ENCODE measurements at places on chromosomes 6 and 20.

DNA sequence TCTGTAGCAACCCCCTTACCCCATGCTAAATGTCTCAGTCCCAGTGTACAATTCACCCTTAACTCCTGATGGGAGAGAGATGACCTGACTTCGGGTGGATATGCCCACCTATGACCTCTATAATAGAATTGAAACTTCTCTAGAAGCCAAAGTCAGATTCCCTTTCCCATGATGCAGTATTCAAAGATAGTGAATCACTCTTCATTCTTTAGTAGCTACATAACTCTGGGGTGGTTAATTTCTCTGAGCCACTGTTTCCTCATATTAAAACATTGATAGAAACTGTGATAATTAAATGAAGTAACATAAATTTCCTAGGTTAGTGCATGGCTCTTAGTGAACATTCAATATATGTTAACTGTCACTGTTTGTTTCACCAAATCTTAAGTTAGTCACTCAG, 500.4 kb downstream of the COL12A1 start:
- no peak for DNase-seq

DNA sequence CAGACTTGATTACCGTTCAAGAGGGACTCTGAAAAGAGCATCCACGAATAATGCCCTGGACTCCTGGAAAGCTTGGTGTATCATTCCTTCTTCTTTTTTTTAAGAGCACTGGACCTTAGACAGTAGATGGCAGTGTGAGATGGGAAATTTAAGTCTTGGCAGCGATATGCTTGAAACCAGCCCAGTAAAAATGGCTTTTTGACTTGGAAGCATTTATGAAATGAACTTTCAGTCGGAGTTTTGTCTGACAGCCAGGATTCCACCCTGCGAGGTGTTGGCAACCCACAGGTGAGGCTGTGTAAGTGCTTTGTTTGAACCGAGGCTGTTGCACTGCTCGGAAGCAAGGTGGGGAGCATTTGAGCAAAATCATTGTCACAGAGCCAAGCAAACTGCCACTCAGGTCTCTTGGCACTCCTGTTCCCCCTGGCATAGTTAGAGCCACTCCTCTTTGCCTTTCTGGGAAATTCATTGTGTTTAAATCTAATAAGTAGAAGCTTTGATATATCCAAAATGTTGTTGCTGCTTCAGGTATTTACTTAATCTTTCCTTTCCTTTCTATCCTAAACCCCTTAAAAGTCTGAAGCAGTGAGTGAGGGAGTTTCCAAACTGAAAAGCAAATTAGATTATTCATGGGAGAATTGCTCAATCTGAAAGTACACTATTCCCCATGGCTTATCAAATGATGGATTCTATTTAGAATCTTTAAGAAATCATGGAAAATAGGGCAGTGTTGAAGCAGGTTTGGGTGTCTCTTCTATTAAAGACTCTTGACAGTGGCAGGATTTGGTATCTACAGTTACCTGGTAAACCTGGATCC, 272.8 kb upstream of the SLC35B3 start:
- DNase-seq = peak; percentile 9

- no peak for DNase-seq
These were observed 140.4 kb downstream of the F13A1 start for GRCh38 chr6:6179858-6180623.

DNA sequence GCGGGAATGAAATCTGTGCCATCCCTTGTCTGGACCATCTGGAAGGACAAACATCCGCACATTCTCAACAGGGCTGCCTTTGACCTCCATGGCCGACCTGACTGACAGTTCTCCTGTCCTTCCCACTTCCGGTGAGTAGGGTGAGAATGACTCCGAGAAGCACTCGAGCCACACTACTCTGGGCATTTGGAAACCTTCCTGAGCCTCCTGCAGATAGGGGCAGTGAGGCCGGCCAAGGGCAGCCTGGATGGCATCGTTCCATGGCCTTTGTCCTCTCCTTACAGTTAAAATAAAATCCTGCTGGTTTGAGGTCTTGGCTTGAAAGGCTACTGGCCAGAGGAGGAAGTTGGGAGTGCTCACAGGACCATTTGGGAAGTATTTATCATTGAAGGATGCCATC, 70.9 kb upstream of the QKI start:
- no peak for DNase-seq

GRCh38 chr20:15708984-15709598, 864.2 kb downstream of the KIF16B start:
- no peak for DNase-seq

DNA sequence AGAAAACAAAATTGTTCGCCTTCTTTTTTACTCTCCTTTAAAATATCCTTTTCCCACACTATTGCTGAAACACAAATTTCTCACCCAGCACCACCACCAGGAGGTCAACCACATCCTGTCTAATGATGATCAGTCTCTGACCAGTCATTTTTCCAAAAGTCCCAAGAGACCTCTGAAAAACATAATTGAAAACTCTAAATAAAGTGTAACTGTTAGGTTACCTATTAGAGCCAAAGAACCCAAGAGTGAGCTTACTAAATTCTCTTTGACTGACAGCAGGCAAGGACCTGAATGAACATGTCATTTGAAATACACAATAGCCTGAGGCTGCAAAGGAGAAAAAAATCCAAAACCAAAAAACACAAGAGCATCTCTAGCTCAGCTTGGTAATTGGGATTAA, 735.4 kb downstream of the CBLN4 start:
- DNase-seq = no peak

GRCh38 chr6:29071831-29072723, 15.0 kb downstream of the OR2B3 start:
- no peak for DNase-seq

GRCh38 chr20:16301986-16302385, 271.3 kb downstream of the KIF16B start:
- DNase-seq = no peak

- DNase-seq = no peak
These were observed 1.0 kb downstream of the TRERF1 start for GRCh38 chr6:42450477-42451332.

GRCh38 chr6:17278289-17279063, 2.7 kb upstream of the RBM24 start:
- DNase-seq = no peak

GRCh38 chr20:9408422-9409300, 105.7 kb upstream of the LAMP5 start:
- no peak for DNase-seq

- peak; percentile 91 for DNase-seq
These were observed 203.7 kb downstream of the NFATC2 start for GRCh38 chr20:51338692-51339440.

DNA sequence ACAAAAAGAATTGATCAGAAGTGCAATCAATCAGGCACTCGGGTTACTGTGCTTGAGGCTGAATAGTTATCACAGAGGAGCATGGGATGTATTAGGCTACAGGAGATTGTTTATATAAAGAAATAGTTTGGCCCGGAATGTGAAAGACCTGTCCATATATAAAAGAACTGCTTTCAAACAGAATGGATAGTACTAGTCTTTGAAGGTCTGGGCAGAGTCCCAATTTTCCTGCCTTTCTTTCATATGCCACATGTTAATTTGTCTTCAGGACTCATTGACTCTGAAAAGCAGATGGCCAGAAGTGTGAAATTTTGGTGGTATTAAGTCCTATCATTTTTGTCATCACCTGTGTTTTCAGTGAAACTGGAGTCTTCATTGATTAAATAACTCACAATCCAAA, 314.5 kb downstream of the EYA4 start:
- DNase-seq = no peak

DNA sequence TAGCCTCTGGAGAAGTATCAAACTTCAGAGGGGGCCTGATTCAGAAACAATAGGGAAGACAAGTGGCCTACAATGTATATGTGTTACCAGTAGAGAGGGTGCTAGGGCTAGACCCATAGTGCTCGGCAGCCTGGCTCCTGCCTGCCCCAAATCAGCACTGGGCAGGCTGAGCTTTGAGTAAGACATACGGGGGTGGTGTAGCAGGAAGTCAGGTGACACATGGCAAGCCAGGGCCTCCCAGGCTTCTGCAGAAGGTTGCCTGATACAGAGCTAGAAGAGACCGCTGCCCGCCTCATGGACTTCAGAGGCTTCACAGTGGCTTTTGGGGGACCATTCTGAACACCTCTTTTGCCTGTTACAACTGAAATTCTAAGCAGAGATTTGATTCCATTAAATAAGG, 43.4 kb downstream of the RALY start:
- DNase-seq = no peak

- no peak for DNase-seq
These were observed 26.5 kb downstream of the CD109 start for GRCh38 chr6:73722318-73723060.

DNA sequence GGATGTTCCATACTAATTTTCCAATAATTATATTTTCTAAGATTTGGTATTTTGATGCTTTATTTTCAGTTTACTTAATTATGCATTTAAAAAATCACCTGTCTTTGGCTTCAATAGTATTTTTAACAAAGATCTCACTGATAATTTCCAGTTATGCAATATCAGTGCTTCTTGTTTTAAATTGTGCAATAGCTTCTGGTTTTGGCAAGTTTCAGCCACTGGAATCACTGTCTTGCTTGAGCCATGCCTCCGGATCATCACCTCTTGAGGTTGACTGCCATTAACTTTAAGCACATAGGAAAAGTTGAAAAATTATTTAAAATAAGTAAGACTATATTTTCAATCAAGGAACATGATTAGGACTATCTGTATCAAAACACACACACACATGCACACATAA, 1242.1 kb downstream of the HACE1 start:
- no peak for DNase-seq

DNA sequence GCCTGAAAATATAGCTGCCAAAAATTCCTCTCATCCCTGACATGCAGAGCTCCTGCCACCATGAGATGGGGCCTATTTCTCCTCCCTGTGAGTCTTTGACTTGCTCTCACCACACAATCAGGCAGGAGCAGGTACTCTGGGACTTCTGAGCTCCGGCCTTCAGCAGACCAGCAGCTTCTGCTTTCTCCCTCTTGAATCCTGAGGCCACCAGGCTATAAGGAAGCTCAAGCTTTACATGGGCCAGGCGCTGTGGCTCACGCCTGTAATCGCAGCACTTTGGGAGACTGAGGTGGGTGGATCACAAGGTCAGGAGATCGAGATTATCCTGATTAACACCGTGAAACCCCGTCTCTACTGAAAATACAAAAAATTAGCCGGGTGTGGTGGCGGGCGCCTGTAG, 238.7 kb upstream of the RREB1 start:
- DNase-seq = no peak

- peak; percentile 37 for DNase-seq
These were observed 69.1 kb downstream of the SLC35F1 start for GRCh38 chr6:117976030-117976651.

- no peak for DNase-seq
These were observed 199.0 kb downstream of the JARID2 start for GRCh38 chr6:15444881-15445280.

- DNase-seq = no peak
These were observed 16.3 kb downstream of the ETV7 start for GRCh38 chr6:36371211-36371610.

- DNase-seq = no peak
These were observed 1258.7 kb upstream of the GJE1 start for GRCh38 chr6:140874066-140874465.

DNA sequence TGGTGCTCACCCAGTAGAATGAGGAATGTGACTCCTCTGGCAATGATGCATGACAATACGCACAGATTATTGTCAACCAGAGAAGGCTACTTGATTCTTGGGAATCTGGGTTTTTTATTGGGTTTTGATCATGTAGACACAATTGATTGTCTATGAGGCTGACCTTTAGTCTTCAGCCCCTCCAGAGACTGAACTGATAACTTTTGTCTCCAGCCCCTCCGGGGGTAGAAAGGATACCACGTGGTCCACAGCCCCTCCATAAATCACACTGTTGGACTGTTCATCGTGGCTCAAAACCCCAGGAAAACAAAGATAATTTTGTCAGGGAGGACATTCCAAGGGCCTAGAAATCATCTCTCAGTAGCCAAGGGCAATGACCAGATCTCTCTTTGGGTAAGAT, 57.5 kb upstream of the ADGRF5 start:
- no peak for DNase-seq

DNA sequence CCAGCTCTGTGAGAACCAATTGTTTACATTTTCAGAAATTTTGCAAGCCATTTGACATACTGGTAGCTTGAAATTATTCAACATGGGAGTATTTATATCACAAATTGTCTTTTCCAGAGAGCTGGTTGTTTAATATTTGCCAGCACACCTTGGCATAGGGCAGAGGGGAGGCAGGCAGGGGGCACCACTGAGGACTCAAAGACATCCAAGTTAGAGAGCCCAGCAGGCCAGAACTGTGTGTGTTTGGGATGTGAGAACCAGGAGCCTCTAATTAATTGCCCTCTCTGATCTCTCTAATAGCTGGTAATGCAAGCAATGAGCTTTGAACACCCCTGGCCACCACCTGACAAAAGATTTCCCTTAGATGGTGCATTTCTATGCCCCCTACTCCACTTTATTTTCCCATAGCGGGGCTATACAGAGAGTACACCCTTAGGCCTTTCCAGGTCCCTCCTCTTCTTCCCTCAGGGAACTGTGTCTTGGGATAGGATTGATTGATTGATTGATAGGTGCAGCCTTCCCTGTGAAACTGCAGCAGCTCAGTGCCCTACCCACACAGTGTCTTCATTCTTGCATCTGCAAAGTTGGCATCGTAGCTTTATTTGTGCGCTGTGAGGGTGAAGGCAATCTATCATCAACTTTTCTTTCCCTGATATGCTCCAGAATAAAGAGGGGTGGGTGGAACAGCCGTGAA, 29.2 kb downstream of the MOCS1 start:
- DNase-seq = no peak

DNA sequence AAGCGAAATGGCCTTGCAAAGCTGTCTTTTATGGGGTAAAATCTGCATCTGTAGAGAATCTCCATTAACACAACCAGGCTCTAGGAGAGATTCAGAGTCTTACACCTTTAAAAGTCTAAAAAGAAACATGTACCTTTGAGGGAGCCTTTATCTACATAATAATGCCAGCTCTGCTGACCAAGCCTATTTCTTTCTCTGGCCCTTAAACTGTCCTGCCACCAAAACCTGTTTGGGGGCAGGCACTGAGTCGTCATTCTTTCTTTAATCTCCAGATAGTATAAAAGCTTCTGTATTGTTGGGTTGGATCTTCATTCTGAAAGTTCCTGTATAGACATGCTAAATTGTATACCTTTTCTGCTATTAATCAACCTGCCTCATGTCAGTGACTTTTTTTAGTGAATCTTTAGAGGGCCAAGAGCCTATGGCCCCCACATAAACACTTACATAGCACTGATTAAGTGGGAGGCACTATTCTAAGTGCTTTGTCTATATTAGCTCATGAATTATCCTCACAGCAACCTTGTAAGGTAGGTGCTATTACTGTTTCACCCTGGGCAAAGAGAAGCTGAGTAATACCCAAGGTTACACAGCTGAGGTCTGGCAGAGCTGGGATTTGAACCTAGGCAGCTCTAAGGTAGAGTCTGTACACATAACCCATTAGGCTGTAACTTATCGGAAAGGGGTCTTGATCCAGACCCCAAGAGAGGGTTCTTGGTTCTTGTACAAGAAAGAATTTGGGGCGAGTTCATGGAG, 232.3 kb upstream of the DTNBP1 start:
- DNase-seq = no peak
